Stimulated activated CD4-positive, alpha-beta T cell treated with anti-CD3 and anti-CD28 coated beads, Interleukin-1b, Interleukin-23, amount 100 ng/mL, for 1 hour (primary cell): ENCODE measurements at places on chromosomes 16 and 17.
A peak's percentile ranks its signal among the peaks of the same experiment; 100 is the strongest.

DNA sequence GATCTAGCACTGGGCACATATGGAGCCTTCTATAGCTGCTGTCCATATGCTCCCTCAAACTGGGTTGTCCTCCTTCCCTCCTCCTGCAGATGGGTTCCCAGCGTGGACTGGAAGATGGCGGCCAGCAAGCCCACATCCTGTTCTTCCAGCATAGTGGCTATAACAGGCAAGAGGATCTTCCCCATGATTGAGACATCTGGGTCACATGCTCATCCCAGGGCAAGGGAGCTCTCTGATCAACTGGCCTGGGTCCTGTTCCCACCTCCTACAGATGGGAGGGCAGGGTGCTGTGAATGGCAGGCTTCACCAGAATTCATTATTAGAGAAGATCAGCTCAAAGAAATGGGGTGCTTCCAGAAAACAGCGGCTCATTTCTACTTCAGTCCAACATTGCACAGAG is 210.2 kb downstream of the PARN start:
- no peak for DNase-seq

DNA sequence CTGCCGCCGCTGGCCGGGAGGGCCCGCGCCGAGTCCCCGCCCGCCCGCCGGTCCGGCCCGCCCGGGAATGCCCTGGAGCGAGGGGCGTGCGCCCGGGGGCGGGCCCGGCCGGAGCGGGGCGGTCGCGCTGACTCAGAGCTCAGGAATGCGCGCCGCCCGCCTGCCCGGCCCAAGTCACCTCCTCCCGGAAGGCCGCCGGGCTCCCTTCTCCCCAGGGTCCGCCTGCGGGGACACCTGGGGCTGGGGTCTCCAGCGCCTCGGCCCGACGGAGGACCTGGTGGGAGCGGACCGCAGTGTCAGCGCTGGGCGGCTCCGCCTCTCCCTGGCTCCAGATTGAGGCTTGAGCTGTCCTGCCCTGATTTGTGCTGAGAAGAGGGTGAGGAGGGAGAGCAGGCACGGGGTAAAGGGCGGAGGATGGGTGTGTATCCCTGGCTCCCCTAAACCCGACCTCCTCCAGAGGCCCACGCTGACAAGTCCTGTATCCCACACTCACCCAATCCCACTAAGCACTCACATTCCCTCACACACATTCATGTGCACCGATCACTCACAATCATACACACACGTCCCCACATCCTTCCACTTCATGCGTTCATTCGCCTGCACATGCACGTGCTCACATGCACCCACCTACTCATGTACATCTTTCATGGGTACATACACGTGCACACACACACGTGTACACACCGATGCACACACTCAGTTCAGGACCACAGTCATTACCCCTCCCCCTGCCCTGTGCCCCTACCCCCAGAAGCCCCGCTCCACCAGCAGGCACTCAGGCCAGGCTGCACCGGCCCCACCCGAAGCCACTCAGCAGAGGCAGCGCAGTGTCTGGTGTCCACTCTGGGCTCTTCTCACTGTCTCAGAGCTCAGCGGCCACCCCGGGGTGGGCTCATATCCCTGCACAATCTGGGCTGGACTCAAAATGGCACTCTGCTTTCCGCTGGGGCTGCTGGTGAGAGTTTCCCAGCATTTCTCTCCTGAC is at the start of gene RHBDF1:
RHBDF1 (minus strand) TSS at position 71 of the 988 bp plus-strand sequence. CDS start 7,616 bp downstream, outside the sequence.
- no peak for DNase-seq

DNA sequence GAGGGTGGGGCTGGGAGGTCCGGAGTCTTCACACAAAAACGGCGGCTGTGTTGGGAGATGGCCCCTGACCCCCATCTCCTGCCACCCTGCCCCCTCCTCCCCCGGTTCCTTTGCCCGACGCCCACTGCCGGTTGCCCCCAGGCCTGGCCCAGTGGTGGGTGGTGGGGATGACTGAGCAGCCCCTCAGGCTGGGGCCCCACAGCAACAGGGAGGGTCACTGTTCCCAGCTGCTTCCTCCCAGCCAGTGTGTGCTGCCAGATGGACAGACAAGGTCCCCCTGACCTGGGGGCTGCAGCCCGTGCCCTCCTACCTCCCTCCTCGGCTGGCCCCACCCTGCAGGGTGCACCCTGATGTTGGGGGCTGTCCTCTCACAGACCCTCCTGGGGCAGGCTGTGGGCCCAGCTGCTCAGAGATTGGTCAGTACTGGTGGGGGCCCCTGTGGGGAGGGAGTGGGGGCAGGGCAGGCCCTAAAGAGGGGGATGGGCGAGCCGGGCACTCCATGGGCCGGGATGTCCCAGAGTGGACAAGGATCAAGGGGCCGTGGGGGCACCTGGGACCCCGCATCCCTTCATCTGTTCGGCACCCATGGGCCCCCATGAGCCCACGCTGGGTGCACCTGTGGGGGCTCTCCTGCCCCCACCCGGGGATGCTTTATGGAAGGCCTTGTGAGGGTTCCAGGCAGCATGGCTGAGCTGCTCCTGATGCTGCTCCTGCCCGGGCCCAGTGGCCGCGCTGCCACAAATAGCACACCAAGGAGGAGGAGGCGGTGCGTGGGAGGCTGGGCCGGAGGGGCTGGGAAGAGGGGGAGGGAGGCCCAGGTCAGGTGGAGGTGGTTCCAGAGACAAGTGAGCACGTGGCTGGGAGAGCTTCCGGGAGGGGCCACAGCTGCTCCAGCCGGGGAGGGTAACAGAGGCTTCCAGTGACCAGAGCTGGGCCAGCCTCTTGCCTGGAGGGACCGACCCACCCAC is 5.1 kb downstream of the C1QTNF8 start:
- DNase-seq, result no peak

DNA sequence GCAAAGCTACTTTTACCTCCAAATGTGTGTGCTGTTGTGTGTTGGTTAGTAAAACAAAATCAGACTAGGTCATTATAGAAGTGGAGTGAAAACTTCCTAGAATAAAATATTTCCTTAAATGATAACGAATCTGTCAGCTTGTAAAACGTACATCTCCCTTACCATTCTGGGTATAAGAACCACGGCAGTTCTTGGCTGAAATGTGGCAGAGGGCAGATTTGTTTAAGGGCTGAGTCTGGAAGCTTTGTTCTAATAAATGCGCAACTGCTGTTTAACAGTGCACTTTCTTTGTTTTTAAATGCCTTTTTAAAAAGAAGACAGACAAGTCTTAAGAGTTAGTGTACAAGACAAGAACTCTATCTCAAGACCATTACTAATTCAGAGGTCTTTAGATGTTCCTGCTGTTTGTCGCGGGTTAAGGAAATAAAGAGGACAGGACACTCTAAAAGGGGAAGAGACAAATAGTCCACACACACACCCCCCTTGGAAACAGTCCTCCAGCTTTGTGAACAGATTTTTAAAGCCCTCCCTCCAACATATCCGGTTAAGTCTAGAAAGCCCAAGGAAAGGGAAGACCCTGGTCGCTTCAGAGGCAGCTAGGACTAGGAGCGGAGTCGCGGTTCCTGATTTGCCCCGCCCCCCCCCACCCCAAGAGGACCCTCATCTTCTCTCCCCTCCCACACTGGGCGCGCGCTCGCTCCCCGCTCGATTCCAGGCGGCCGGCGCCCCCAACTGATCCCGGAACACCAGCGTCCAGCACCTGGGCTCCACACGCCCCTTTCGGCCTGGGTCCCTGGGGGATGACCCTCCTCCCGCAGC is 658 bp downstream of the SYNRG start:
- no peak for DNase-seq

DNA sequence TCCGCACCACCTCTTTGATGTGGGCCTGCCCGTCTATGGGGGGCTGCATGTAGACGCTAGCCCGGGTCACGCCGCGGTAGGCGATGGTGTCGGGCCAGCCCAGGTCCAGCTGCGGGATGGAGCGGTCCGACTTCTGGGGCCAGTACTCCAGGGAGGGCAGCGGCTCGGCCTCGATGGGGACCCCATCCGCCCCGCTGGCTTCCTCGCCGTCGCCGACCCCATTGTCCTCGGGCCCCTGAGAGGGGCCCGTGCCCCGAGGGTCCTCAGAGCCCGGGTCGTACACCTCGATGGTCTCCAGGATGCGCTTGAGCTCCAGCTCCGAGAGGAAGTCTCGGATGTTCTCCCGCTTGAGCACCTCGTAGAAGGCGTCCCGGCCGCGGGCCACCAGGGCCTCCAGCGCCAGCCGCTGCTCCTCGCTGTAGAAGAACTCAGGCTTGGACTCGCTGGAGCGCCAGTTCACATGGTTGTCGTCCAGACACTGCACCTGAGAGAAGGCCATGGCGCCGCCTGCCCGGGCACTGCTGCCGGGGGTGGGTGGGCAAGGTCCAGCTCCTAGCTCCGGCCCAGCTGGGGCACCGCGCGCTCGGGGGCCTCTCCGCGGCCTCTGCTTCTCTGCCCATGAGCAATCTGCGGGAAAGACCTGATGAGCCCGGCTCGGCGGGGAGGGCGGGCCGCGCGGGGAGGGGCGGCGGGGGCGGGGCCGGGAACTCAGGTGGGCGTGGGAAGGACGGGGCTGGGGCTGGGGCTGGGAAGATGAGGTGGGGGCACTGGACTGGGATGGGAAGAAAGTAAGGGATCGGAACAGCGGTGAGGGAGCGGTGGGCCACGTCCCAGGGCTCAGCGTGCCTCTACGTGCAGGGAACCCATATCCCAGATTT is 782 bp downstream of the FAM83G start:
- peak; percentile 50 for DNase-seq

- no peak for DNase-seq
Observed at GRCh38 chr16:8481810-8482209, 108.5 kb downstream of the TMEM114 start.

DNA sequence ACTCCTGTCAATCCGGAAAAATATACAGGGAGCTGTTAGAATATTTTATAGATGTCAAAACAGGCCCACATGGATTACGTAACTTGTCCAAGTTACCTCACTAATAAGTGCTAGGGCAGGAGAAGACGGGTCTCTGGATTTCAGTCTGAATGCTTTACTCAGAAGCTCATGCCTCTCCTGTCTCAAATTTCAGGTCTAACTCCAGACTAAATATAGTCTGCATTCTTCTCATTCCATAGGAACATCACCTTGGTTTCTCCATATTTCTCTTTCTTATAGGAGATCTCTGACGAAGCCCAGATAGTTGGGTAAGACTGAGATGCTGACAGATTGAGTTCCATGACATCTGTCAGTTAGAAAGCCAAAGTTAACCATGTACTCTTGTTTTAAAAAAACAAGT is 174.2 kb downstream of the STX8 start:
- no peak for DNase-seq

GRCh38 chr16:69157196-69157595 is 24.7 kb downstream of the UTP4 start:
- no peak for DNase-seq

DNA sequence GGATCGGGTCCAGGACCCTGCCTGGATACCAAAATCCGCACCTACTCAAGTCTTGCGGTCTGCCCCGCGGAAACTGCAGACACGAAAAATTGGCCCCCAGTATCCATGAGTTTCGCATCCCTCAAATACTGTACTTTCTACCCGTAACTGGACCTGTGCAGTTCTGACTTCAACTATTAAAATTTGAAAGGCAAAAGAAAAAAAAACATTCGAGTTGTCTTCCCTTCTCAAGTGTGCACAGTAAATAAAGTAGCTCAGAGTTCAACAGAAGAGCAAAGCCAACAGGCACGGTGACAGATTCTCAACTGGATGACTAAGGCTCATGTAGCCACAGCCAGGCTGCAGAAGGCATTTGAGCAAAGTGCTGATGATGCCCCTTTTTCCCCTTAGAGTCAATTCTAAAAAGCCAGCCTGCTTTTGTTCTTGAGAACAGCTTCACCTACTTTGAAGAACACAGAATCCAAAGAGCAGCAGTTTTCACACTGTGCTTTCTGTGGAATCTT is 32.5 kb downstream of the MARF1 start:
- no peak for DNase-seq

- peak; percentile 36 for DNase-seq
Observed at GRCh38 chr17:49694847-49695697, 12.7 kb downstream of the SLC35B1 start.

GRCh38 chr16:81899601-81900000 is 111.7 kb downstream of the SDR42E1 start:
- no peak for DNase-seq

DNA sequence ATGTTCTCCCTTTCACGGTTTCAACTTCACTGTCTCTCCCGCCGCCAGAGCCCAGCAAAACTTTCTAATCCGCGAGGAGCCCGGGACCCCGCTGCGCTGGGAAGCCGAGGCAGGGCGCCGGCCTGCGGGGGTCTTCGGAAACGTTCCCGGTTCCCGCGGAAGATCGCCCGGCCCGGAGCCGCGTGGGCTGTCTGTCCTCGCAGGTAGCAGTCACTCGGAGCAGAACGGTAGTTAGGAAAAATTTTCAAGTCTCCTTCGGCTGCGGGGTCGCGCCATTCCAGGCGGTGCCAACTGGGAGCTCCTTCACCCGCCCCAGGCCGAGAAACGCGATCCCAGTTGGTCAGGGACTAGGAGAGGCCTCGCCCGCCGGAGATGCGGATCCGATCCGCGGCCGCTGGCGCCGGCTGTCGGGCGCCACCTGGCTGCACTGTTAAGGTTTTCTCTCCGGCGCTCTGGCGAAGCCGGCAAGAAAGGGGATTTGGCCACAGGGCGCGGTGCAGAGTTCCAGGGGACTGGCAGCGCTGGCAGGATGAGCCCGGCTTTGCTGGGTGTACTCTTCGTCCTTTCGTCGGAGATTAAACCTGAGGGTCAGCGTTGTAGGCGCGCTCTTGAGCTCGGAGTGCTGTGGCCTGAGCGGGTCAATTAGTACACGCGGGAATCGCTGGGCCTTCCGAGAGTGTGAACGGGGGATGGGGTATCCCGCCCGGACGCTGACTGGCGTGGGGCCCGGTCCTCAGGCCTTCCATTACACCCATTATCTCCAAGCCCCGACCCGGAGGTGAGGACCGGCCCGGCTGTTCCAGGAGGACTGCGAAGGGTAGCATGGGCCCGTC is 135.4 kb downstream of the KCNJ12 start:
- peak; percentile 8 for DNase-seq

DNA sequence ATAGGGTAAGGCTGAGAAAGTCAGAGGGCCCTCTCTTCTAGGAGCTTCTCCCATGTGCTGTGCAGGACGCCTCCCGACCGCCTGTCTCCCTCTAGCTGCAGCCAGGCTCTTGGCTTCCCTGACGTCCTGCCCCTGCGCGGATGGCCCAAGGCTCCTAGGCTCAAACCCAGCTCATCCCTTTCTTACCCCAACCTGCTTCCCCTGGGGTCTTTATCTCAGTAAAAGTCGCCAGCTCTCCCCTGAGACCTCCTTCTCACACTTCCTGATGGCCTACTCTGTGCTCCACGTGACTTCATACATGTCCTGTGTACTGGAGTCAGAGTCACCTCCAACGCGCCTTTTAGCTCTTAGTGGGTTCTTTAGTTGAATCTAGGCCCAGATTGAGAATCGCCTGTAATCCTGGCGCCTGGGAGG is 1.1 kb upstream of the ZNF747 start:
- no peak for DNase-seq

- DNase-seq, result no peak
Observed at GRCh38 chr17:59812139-59812538, 80.6 kb downstream of the TUBD1 start.
